ENCODE measurements at places on chromosomes 5 and 9.

DNA sequence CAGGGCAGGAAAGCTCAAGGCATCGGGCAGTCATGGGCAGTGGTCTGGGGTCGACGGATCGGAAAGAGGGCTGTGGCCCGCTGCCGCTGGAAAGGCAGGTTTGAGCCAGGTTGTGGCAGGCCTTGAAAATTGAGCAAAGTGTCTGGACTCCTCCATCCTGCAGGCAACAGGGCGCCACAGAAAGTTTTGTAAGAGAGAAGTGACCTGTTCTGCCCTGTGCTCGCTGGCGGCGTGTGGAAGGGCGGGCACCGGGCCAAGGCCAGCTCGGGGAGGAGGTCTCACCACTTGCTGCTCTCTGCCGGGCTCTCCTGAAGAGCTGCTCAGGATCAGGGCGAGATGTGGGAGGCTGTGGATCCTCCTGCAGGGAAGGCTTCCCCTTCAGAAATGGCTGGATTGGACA lies 41.4 kb upstream of the FAT2 start:
- no peak for DNase-seq

- no peak for DNase-seq
Observed at GRCh38 chr5:133292300-133292699, 240.5 kb downstream of the HSPA4 start.

- no peak for DNase-seq
Observed at GRCh38 chr5:31886206-31886605, 247.3 kb downstream of the PDZD2 start.

GRCh38 chr5:7519564-7519963 lies 123.6 kb downstream of the ADCY2 start:
- no peak for DNase-seq

- DNase-seq, result no peak
Observed at GRCh38 chr5:140342896-140343295, 3.5 kb downstream of the HBEGF start.

GRCh38 chr5:62134811-62135210 lies 171.2 kb upstream of the KIF2A start:
- no peak for DNase-seq

DNA sequence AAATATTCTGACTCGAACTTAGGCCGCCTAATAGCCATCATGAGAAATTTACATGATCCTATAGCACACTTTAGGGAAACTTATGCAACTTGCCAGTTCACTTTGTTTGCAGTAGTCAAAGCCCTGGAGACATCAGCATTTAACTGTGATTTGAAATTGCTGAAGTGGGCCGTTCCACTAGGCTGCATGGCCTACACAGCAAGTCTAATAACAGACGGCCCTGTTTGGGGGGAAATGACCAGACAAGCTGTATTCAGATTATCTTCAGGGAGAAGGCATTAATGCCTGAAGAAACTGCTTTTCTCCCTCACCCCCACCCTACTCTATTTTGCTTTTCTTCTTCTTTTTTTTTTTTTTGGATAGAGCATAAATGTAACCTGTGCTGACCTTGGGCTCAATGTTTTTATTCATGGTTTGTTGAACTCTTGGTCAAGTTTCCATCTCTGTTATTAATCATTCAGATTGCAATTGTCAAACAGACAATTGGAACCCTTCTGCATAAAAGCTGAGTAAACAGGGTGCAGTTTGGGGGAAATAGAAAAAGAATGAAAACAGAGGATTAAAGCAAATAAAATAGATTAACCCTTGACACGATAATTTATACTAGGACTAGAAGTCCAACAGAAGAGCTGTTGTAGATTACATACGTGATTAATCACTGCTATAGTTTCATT lies 1928.2 kb upstream of the WWC1 start:
- no peak for DNase-seq

DNA sequence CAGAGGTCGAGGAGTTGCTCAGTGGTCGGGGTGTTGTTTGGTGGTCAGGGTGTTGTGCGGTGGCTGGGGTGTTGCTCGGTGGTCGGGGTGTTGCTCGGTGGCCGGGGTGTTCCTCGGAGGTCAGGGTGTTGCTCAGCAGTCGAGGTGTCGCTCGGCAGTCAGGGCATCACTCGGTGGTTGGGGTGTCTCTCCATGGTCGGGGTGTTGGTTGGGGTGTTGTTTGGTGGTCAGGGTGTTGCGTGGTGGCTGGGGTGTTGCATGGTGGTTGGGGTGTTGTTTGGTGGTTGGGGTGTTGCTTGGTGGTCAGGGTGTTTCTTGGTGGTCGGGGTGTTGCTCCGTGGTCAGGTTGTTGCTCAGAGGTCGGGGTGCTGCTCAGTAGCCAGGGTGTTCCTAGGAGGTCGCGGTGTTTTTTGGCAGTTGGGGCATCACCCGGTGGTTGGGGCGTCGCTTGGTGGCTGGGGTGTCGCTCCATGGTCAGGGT lies 11.0 kb upstream of the GPSM1 start:
- no peak for DNase-seq

DNA sequence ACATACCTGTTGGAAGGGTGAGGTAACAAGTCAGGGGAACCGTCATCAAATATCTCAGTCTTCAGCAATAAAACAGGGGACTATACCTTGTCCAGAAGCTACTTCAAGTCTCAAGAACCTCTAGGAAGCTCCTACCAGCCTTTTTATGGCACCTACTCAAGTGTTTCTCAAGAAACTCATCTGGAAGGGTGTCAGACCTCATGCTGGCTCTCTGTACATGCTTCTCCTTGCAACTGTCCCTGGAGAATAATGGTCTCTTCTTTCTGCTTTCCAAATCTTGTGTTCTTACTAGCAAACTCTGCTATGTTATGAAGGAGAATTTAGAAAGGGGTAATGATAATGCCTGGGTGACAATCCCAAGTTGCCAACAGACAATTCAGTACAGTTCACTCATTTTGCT lies 8.3 kb upstream of the PTAR1 start:
- DNase-seq, result no peak

DNA sequence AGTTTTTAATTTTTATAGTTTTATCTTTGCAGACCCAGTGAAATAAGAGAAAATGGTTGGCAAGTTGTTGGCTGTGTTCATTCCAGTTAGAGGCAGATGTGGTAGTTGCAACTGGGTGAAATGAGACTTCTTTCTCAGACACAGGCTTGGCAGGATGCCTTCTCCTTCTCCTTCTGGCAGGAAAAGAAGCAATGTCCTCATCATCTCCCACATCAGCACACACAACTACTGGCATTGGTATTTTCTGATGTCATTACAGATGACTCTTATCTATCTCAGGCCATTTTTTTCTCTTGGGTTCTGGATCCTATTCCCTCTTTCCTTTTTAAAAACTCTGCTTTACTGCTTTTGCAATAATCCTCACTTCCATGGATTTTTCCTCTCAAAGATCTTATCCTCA lies 103.3 kb upstream of the EDIL3 start:
- DNase-seq, result peak; percentile 4

GRCh38 chr5:53359916-53360517 lies 120.4 kb upstream of the FST start:
- no peak for DNase-seq
